ENCODE measurements at places on chromosomes 13 and 19.
A peak's percentile ranks its signal among the peaks of the same experiment; 100 is the strongest.

GRCh38 chr19:18663940-18664530, 19.4 kb upstream of the CRTC1 start:
- DNase-seq = no peak

GRCh38 chr13:35473802-35474201, 2.7 kb downstream of the MAB21L1 start:
- no peak for DNase-seq

DNA sequence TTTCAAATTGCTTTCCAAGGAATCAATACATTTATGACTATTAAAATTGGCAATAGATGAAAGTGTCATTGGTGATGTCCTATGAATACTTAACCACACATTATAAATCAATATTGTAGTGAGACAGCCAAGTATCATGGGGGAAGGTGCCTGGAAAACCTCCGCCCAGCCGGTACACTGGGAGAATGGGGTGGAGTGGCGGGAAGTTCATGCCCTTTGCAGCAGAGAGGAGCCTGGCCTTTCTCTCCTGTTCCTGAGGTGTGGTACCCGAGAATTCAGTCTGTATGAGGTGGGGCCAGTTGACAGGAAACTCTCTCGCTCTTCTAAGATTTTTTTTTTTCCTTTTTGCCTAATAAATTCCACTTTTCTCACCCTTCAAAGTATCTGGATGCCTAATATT, 25.4 kb upstream of the ABCC4 start:
- no peak for DNase-seq

DNA sequence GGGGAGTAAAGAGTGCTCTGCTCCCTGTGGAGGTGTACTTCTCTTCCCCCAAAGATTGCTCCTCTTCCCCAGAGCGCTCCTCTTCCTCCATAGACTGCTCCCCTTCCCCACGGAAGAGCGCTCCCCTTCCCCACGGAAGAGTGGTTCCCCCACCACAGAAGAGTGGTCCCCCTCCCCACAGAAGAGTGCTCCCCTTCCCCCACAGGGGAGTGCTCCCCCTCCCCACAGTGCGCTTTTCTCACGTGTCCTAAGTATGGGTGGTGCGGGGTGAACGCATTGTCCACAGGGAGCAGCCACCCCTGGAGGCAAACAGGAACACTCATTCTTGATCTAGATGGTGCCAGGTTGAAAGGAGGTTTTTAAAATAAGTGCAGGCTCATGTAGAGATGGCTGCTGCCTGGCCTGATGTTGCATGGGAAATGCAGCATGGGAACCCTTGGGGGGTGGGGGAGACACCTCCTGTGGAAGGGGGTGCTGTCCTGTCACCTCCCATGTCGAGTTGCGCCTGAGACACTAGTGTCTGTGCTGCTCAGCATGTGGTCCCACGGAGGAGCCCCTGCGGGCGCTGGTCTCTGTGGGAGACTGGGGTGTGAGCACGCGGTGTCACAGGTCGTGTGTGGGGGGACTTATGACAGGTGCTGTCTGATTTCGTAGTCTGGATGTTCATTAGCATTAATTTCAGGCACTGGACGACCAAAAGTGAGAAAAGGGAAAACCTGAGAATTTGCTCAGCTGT, 52.2 kb downstream of the ATP11A start:
- DNase-seq = no peak

- no peak for DNase-seq
Observed at GRCh38 chr19:6766357-6767080, 716 bp downstream of the SH2D3A start.

DNA sequence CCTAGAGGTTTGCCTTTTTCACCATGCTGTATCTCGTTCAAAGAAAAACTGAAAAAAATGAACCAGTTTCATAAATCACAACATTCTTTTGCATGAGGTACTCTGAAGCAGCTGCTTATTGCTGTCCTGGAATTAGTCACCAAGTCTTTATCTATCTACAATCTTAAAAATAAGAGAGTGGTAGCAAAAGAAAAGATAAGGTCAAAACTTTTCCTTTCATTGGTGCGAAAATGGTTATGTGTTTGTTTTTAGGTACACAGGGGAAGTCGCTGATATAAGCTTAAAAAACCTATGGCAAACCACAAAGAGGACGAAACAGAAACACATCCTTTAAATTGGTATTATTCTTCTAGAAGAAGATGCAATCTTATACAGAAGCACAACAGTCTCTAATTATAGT, 20.7 kb downstream of the OBI1 start:
- DNase-seq = no peak

DNA sequence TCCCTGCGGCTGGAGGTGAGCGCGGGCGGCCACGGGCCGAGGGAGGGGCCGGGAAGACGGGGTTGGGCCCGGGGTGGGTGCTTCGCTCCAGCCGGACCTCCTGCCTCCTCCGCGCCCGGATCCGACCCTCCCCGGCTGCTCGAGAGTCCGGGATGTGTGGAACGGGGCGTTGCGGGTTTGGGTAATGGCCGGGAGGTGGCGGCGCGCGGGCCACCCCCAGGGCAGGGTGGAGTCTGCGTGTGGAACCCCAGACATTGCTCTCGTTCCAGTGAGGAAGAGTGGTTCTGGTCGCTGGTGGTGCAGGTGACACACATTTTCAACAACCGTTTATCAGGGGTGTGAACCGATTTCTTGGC, 38.8 kb downstream of the ARHGEF7 start:
- DNase-seq = peak; percentile 34

- DNase-seq = no peak
Observed at GRCh38 chr13:49082653-49083536, 107.2 kb downstream of the FNDC3A start.

DNA sequence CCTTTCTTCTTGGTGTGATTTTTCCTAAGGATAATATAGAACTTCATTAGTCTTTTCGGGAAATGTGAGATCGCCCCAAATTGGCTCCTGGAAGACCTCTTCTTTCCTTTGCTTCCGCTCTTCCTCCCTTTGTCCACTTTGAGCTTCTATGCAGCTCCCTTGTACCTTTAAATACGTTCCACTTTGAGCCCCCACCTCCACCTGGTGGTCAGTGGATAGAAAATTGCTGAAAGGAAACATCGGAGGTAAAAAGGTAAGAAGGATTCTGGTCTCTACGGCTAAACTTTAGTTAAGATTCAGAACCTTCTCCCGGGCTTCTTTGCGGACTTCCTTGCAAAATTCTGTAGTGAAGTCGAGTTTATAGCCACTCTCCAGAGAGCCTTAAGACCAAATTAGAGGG, 55.0 kb upstream of the TM9SF2 start:
- no peak for DNase-seq

DNA sequence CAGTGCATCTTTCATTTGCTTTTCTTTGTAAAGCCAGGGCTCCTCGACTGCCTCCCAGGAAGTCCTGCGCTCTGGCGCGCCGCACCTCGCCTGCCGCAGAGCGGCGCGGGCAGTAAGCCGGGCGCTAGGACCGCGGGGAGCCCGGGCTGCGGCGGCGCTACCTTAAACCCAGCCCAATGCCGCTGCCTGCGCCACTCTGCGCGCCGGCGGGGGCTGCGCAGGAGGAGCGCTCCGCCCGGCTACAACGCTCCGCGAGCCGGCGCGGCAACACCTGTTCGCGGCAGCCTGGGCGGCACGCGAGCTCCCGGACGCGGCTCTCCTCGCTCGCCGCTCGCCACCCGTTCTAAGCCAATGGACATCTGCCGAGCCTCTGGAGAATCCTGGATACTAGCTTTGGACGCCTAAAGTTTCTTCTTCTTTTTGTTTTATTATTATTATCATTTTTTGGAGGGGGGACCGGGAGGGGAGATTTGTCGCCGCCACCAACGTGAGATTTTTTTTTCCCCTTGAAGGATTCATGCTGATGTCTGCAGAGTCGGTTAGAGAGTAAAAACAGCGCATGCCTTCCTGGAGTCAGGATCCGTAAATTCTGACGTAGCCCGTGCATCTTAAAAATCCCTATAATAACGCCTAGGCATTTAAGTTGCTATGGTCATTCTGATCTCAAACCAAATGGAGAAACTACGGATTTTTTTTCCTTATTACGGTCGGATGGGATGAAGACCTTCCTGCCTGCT, at the start of gene FGF9:
Gene FGF9 (plus strand): TSS at position 191 of the 737 bp plus-strand sequence. CDS start 840 bp downstream, outside the sequence.
- DNase-seq = peak; percentile 70

GRCh38 chr19:17843292-17843827, 4.4 kb downstream of the JAK3 start:
- no peak for DNase-seq

DNA sequence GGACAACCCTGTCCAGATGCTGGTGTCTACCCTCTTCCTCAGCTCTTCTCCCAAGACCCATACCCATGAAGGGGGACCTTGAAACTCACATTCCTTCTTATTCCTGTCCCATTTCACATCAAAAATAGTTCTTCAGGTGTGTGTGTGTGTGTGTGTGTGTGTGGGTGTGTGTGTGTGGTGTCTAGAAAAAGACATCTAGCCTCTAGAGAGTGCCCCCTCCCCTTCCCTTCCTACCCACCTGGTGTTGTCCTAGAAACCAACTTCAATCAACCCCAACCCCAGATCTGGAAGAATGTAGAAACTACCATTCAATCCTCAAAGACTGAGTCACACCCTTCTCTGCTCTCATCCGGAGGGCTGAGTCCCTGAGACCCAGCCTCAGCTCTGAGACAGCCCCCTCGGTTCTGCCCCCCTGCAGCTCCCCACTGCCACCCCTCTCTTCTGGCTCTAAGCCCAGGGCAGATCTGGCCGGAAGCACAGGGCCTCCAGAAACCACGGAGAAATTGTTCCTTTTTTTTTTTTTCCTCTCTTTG, 3.5 kb downstream of the KCNN4 start:
- no peak for DNase-seq

- no peak for DNase-seq
Observed at GRCh38 chr13:28347456-28348371, 147.2 kb downstream of the FLT1 start.

- no peak for DNase-seq
Observed at GRCh38 chr19:29690842-29691241, 24.2 kb downstream of the C19orf12 start.

GRCh38 chr13:93549326-93550005, 322.9 kb downstream of the GPC6 start:
- no peak for DNase-seq

DNA sequence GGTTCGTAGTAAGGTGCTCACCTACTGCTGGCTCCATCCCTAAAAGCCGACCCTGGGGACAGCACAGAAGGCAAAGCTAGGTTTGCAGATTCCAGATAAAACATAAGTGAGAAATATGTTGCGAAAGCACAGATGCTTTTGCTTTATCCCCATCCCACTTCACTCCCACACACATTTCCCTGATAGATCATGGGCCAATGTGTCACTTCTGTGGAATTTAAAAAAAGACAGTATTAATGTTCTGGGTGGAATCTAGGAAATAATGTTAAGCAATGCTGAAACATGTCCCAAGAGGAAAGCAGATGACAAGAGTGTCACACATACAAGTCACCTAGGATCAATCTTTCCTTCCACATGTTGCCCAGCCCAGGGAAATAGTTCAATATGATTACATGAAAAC, 661.0 kb upstream of the MIR17HG start:
- DNase-seq = no peak

GRCh38 chr19:7678971-7679751, 1.5 kb upstream of the TRAPPC5 start:
- no peak for DNase-seq

GRCh38 chr13:26442541-26442940, 114.9 kb upstream of the WASF3 start:
- DNase-seq = no peak

- no peak for DNase-seq
Observed at GRCh38 chr13:43676320-43676719, 110.5 kb downstream of the ENOX1 start.

DNA sequence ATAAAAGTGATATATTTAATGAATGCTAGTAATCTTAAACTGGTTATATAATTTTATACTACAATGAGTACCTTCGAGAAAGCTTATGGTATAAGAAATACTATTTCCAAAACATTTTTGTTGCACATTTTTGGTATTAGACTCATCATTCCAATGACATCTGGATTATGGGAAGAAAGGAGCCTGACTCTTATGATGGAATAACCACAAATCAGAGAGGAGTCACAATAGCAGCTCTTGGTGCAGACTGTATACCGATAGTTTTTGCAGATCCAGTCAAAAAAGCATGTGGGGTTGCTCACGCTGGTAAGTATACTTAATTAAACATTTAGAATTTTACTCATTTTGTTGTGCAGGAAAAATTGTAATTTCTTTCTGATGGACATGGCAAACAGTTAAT, 3.9 kb downstream of the LACC1 start:
- no peak for DNase-seq

DNA sequence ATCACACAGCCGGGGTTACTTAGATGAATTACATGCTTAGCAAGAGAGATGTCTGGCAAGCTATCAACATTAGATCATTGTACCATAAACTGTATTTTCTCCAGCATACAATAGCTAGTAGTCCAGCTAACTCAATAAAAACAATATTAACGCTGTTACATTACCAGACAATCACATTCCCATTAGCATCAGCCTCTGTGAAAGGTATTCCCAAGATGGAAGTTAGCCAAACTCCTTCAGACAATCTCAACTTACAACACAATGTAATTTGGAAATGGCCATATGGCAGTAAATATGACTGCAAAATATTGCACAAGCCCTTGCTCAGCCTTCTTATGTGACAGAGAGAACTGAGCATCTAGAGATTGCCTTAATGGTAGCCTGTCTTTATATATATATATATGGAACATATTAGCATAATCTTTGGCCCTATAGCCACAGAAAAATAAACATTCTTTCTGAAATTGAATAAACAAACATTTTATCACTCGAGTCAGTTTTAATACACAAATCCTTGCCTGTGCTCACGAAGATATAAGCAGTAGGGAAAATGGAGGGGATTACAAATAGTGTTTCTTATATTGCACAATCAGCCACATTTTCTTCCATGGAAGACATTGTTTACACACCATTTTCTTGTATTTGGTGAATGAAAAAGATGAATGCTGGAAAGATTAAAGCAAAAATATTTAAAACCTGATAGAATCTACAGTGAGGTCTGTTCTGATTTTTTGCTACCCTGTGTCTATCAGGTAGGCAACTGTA, 1060.5 kb downstream of the DIAPH3 start:
- DNase-seq = no peak

- DNase-seq = no peak
Observed at GRCh38 chr19:28427376-28428083, 785.4 kb downstream of the UQCRFS1 start.

DNA sequence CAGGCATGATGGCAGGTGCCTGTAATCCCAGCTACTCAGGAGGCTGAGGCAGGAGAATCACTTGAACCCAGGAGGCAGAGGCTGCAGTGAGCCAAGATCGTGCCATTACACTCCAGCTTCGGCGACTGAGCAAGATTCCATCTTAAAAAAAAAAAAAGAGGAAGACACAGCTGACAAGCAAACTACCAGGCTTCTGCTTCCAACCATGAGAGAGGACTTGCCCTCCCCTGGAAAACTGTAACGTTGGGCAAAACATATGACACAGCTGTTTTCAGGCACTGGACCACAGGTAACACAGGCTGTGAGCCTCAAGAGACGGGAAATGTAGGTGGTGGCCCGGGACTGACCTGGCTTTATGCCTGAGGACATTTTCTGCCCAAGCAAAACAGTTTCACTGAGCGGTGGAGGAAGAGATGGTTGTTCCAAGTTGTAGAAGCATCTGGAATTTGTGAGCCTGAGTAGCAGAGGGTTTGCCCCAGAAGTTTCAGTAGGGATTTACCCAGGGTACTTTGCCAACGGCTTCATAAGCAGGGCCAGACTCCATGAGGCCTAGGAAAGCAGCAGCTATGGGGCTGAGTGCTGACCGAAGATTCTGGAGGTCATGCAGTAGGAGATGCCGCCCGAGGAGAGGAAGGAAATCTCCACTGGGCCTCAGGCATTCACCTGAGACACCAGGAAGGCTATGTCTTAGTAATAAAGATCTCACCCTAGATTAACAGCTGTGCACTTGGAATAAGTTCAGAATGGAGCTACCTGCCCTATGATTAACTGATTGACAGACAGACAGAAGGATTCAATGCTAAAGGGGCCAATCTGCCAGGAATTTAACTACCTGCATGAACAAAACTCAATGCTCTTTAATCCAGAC, 88.0 kb downstream of the ABCC4 start:
- DNase-seq = no peak
